ENCODE measurements at places on chromosomes 1 and 21.
A peak's percentile ranks its signal among the peaks of the same experiment; 100 is the strongest.

DNA sequence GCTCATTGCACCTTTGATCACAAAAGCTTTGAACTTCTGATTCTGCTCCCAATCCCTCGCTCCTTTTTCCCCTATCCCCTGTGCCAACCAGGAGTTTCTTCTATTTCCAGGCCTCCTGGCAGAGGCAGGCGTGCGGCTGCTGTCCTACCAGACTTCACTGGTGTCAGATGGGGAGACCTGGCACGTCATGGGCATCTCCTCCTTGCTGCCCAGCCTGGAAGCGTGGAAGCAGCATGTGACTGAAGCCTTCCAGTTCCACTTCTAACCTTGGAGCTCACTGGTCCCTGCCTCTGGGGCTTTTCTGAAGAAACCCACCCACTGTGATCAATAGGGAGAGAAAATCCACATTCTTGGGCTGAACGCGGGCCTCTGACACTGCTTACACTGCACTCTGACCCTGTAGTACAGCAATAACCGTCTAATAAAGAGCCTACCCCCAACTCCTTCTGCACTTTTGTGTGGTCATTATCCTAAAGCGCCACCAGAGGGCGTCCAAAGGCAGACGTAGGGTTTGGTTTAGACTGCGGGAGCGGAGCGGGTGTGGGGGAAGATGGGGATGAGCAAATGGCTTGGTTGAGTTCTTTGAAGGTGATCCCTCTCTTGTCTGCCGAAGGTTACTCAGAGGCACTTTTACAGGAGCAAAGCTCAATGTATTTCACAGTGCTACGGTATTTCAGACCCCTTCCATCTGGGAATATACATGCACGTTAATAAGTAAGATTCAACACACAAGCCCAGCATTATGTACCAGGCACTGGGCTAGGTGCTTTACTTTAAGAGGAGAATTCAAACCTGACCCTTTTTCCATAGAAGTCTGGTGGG is 24.7 kb downstream of the HMGCS2 start:
- peak; percentile 83 for DNase-seq

DNA sequence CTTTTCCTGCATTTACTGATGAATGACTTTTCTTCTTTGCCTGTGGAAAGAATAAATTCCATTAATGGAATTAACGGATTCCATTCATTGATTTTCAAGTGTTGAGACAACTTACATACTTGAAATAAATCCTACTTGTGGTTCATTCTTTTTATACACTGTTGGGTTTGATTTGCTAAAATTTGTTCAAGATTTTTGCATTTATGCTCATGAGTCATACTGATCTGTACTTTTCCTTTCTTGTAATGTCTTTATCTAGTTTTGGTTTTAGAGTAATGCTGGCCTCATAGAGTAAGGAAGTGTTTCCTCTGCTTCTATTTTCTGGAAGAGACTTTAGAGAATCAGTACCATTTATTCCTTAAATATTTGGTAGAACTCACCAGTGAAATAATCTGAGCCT is 14.4 kb downstream of the UROD start:
- DNase-seq: no peak

DNA sequence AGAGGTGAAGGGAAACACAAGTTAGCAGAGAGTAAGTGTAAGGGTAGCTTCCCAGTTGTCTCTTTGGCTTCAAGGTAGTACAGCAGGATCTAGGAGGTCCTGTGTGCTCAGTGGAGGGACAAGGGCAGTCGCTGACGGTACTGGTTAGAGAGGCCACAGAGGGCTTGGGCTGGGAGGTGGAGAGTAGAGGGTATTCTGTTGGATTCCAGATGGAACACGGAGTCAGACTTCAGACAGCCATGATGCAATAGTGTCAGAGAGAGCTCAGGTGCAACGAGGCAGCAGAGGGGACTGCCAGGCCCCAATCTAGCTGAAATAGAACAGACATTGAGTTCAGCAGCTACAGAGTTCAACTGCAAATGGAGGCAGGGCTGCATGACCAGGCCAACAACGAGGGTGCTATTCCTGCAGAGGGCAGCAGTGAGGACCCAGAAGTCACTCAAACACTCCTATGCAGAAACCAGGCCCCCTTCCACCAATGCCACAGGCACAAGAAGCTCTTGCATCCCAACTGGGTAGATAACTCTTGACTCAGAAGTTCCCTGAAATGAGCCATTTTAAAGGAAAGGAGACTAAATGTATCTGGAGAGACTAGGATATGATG is 325.0 kb upstream of the ESRRG start:
- no peak for DNase-seq

- DNase-seq: no peak
These were observed 11.6 kb downstream of the PIGM start for GRCh38 chr1:160020196-160020595.

GRCh38 chr1:57206038-57206437 is 217.8 kb downstream of the DAB1 start:
- DNase-seq: no peak
